Naive thymus-derived CD4-positive, alpha-beta T cell (primary cell): ENCODE measurements at places on chromosomes 2 and 18.

DNA sequence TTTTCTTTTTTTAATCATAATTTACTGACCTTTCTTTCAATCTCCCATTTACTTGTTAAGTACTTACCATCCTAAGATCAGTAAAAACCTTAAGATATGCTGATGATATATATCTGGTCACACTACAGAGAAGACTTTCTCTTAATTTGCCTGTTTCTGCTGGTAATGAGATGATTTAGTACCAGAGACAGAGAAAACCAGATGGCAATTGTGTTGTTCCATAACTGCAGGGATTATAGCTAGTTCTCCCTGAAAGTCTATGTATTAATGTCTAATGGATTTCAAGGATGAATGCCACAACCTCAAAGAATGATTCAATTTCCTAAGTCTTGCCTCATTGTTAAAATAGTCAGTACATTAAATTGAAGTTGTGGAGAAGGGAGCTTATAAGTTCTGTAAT lies 40.3 kb downstream of the SNTG2 start:
- H3K36me3 ChIP-seq: no peaks in the 10 kb centered on the region
- H3K4me1 ChIP-seq: no peaks in the 10 kb centered on the region
- no peak overlapping the region for H3K4me3 ChIP-seq
- no peak for DNase-seq

- no peak overlapping the region for H3K27ac ChIP-seq
- no peak overlapping the region for H3K4me3 ChIP-seq
- H3K36me3 ChIP-seq: no peaks in the 10 kb centered on the region
- H3K27me3 ChIP-seq: no peaks in the 10 kb centered on the region
- no peak for DNase-seq
- no peaks in the 10 kb centered on the region for H3K4me1 ChIP-seq
These were observed 66.8 kb upstream of the FOSL2 start for GRCh38 chr2:28325567-28326468.

DNA sequence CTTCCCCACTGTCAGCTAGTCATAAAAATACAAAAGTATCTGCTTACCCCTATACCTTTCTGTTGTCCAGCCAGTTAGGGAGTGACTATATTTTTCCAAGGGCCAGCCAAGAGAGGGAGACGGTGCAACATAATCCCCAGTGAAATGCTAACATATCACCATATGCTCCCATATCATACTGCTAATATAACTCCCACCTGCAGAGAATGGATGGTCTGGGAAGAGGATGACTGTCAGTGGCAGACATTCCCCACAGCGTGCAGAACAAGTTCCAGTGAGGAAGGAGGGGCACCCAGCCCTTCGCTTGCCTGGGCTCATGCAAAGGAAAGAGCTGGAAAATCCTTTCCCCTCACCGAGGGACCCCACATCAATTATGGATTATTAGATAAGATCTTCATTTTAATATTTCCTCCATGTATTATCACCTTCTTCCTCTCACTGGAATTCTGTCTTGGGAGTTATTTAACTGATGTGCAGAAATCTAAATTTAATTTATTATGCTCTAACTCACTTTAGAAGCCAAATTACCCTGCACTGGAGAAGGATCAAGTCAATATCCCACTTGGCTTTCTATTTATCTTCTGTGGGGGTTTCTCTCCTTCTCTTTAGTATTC lies 135.6 kb downstream of the GALNT14 start:
- no peaks in the 10 kb centered on the region for H3K36me3 ChIP-seq
- no peaks in the 10 kb centered on the region for H3K27me3 ChIP-seq
- H3K27ac ChIP-seq: no peak overlapping the region
- DNase-seq: no peak

GRCh38 chr18:7116792-7117389 lies 706 bp downstream of the LAMA1 start:
- H3K4me3 ChIP-seq: no peak overlapping the region
- no peaks in the 10 kb centered on the region for H3K27me3 ChIP-seq
- no peak overlapping the region for H3K27ac ChIP-seq
- no peaks in the 10 kb centered on the region for H3K4me1 ChIP-seq
- no peaks in the 10 kb centered on the region for H3K36me3 ChIP-seq
- DNase-seq: no peak

DNA sequence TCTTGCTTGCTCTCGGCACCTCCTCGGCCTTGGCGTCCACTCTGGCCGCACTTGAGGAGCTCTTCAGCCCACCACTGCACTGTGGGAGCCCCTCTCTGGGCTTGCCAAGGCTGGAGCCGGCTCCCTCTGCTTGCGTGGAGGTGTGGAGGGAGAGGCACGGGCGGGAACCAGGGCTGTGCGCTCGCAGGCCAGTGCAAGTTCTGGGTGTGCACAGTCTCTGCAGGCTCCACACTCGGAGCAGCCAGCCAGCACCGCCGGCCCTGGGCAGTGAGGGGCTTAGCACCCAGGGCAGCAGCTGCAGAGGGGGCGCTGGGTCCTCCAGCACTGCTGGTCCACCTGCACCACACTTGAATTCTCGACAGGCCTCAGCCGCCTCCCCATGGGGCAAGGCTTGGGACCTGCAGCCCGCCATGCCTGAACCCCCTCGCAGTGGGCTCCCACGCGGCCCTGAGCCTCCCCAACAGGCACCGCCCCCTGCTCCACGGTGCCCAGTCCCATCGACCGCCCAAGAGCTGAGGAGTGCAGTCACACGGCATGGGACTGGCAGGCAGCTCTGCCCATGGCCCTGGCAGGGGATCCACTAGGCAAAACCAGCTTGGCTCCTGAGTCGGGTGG lies 411.2 kb upstream of the CHAC2 start:
- no peak for DNase-seq
- no peaks in the 10 kb centered on the region for H3K36me3 ChIP-seq
- no peak overlapping the region for H3K4me3 ChIP-seq
- no peaks in the 10 kb centered on the region for H3K27me3 ChIP-seq
- no peak overlapping the region for H3K27ac ChIP-seq

GRCh38 chr2:103977241-103977640 lies 876.7 kb upstream of the POU3F3 start:
- no peak for DNase-seq
- no peaks in the 10 kb centered on the region for H3K36me3 ChIP-seq
- no peak overlapping the region for H3K27ac ChIP-seq
- no peaks in the 10 kb centered on the region for H3K27me3 ChIP-seq
- H3K4me3 ChIP-seq: no peak overlapping the region

GRCh38 chr2:34731292-34731691 lies 1132.2 kb upstream of the FAM98A start:
- H3K4me3 ChIP-seq: no peak overlapping the region
- H3K27ac ChIP-seq: no peak overlapping the region
- no peaks in the 10 kb centered on the region for H3K4me1 ChIP-seq
- no peaks in the 10 kb centered on the region for H3K36me3 ChIP-seq

- no peak overlapping the region for H3K27ac ChIP-seq
- H3K27me3 ChIP-seq: no peaks in the 10 kb centered on the region
- H3K4me1 ChIP-seq: no peaks in the 10 kb centered on the region
- H3K4me3 ChIP-seq: no peak overlapping the region
- no peak for DNase-seq
- no peaks in the 10 kb centered on the region for H3K36me3 ChIP-seq
These were observed 151.1 kb upstream of the HNMT start for GRCh38 chr2:137813176-137813575.

GRCh38 chr2:196853301-196854087 lies 44.3 kb upstream of the C2orf66 start:
- no peaks in the 10 kb centered on the region for H3K36me3 ChIP-seq
- H3K27me3 ChIP-seq: no peaks in the 10 kb centered on the region
- no peak overlapping the region for H3K4me3 ChIP-seq
- no peak for DNase-seq

DNA sequence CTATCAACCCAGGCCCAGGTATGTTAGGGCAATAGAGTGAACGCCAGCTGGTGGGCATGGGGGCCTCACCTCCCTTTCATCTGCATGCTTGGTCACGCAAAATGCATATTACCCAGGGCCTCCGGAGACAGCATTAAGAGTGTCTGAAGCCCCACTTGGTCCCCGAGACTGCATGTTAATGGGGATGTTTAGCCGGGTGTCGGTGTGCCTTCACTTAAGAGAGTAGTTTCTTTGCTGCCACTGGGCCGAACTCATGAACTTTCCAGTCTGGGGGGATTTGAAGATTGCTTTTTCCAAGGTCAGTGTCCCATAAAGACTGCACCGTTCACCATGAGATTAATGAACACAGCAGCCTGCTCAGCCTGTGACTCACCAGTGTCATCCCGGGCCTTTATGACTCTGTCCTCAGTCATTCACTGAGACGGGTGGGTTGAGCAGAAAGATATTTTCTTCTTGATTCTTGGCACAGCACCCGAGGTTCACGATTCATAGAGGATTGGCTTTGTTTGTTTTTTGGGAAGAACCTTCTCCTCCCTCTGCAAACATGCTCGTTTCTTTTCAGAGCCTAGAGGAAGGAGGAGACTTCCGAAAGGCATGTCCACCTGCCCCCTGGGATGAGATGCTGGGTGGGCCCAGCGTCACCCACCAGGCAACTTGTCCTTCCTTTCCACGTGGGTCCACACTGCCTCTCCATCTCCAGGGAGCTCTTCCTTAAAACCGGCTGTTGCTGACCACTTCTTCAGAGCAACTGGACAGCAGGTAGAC lies 199.1 kb downstream of the GLI2 start:
- no peaks in the 10 kb centered on the region for H3K27me3 ChIP-seq
- no peak overlapping the region for H3K4me3 ChIP-seq
- no peaks in the 10 kb centered on the region for H3K4me1 ChIP-seq
- H3K27ac ChIP-seq: no peak overlapping the region
- H3K36me3 ChIP-seq: no peaks in the 10 kb centered on the region
- no peak for DNase-seq

DNA sequence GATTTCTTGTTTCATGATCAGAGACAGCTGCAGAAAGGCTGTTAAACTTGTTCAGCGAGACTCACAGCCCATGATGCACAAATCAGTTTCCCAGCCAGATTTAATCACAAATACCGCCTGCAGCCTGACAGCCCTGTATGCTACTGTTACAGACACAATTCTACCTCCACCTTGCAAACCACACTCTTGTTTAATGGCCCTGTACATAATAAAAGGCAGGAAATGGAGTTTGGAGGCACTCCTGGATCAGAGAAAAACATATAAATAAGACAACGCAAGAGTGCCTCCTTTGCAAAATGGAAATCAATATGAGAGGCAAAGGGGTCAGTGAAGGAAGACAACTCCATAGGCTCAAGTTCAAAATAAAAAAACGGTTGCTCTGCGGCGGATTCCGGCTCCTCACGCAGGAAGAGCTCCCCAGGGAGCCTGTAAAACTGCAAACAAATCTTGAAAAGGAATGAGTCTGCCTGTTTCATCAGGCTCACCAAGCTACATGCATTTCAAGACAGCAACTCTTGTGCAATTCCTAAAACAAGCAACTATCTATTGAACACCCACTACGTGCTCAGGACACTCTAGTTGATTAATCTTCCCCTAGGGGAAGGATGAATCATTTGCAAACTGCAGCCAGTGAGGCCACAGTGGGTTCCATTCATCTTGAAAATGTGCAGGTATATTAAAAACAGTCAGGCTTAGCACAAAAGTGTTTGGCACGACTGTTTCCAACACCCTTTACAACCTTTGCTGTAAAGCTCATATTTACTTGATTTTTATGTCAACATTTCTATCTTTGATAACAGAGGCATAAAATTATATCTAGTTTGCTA lies 37.5 kb downstream of the TBC1D8 start:
- no peak overlapping the region for H3K4me3 ChIP-seq
- no peaks in the 10 kb centered on the region for H3K36me3 ChIP-seq
- no peak overlapping the region for H3K27ac ChIP-seq
- no peaks in the 10 kb centered on the region for H3K27me3 ChIP-seq
- no peak for DNase-seq

- H3K4me3 ChIP-seq: no peak overlapping the region
- H3K4me1 ChIP-seq: no peaks in the 10 kb centered on the region
- no peaks in the 10 kb centered on the region for H3K27me3 ChIP-seq
- H3K27ac ChIP-seq: no peak overlapping the region
- no peak for DNase-seq
These were observed 25.4 kb downstream of the MYO7B start for GRCh38 chr2:127560931-127561280.

DNA sequence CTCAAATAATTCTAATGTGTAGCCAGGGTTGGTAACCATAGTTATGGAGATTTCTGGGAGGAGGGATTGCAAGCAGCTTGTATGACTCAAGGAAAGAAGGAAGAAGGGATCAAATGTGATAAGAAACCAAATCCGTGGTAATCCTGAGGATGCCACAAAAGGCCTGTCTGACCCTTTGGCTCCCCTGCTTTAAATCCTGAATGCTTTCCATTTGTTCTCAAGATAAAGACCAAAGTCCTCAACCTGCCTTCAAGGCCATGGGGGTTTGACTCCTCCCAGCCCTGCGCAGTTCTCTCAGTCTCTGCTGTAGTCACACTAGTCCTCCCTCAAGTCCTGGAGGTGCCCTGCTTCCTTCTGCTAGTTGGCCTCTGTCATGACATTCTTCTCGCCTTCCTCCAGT lies 74.0 kb downstream of the SUMO1 start:
- H3K27ac ChIP-seq: no peak overlapping the region
- H3K27me3 ChIP-seq: no peaks in the 10 kb centered on the region
- H3K4me1 ChIP-seq: no peaks in the 10 kb centered on the region
- no peak for DNase-seq
- H3K4me3 ChIP-seq: no peak overlapping the region

DNA sequence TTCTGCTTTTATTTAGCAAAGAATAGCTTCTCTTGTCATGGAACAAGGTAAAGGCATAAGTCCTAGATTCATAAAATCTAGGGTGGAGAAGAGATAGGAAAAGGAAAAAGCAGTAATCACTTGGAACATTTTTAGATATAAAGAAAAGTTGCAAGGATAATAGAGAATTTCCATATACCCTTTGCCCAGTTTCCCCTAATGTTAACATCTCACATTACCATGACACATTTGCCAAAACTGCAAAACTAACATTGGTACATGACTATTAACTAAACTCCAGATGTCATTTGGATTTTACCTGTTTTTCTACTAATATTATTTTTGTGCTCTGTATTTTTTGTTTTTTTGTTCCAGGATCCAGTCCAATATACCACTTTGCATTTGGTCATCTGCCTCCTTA lies 265.1 kb downstream of the ETAA1 start:
- no peak for DNase-seq
- H3K4me3 ChIP-seq: no peak overlapping the region
- H3K4me1 ChIP-seq: no peaks in the 10 kb centered on the region

- H3K27me3 ChIP-seq: no peaks in the 10 kb centered on the region
- no peak overlapping the region for H3K27ac ChIP-seq
- H3K4me3 ChIP-seq: no peak overlapping the region
- H3K36me3 ChIP-seq: no peaks in the 10 kb centered on the region
- H3K4me1 ChIP-seq: no peaks in the 10 kb centered on the region
- DNase-seq: no peak
These were observed 114.4 kb upstream of the DTNA start for GRCh38 chr18:34595690-34596089.

DNA sequence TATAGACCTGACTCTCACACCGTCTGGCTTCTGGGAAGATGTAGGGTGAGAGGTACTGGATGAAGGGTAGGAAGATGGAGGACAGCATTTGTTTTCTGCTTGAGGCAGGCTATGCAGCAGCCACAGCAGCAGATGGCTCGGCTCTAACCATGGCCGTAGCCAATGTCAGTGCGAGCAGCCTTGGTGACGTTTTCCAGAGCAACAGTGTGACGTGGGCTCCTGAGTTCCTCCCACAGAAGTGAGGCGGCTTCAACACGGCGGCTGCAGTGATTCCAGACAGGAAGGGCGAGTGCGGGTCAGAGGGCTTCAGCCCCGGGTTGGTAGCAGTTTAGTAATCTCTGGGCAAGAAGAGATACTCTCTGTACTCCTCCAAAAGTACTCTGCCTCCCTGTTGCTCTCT lies 133.0 kb upstream of the MYT1L start:
- no peaks in the 10 kb centered on the region for H3K27me3 ChIP-seq
- no peaks in the 10 kb centered on the region for H3K36me3 ChIP-seq
- no peaks in the 10 kb centered on the region for H3K4me1 ChIP-seq
- DNase-seq: no peak
- no peak overlapping the region for H3K27ac ChIP-seq

- H3K4me1 ChIP-seq: no peaks in the 10 kb centered on the region
- H3K36me3 ChIP-seq: no peaks in the 10 kb centered on the region
- H3K27me3 ChIP-seq: no peaks in the 10 kb centered on the region
- H3K27ac ChIP-seq: no peak overlapping the region
These were observed 90.8 kb upstream of the PIK3C3 start for GRCh38 chr18:41864216-41864615.
